ENCODE measurements at places on chromosomes 1 and 21. TPM values are rescaled to one million over a fixed set of nuclear protein-coding genes. Genes with fewer than 3 reads are reported as not detected.

The ADAM30 gene
- not detected for total RNA-seq

DNA sequence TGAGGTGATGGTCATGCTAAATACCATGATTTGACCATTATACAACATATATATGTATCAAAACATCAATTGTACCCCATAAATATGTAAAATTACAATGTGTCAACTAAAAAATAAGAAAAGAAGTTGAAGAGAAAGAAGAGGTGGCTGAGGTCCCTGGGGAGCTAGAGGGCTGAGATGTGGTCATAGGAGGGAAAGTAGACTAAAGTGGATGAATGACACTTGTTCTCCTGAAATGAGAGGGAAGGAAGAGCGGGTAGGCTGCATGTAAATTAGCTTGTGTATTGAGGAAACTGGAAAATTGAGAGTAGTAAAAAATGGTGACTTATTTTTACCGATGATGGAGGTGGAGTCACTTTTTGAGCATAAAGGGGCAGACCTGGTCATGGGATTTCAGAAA, 117.0 kb downstream of the ST6GALNAC3 start:
- H3K27ac ChIP-seq: no peak overlapping the region
- no peaks in the 10 kb centered on the region for H3K4me1 ChIP-seq
- no peak overlapping the region for H3K4me3 ChIP-seq
- no peaks in the 10 kb centered on the region for H3K36me3 ChIP-seq

GRCh38 chr1:84700070-84700469, 9.8 kb upstream of the SSX2IP start:
- H3K27me3 ChIP-seq: no peaks in the 10 kb centered on the region
- no peak overlapping the region for H3K4me3 ChIP-seq
- H3K36me3 ChIP-seq: no peaks in the 10 kb centered on the region
- H3K4me1 ChIP-seq: peaks cover 9% of the 10 kb centered on the region

DNA sequence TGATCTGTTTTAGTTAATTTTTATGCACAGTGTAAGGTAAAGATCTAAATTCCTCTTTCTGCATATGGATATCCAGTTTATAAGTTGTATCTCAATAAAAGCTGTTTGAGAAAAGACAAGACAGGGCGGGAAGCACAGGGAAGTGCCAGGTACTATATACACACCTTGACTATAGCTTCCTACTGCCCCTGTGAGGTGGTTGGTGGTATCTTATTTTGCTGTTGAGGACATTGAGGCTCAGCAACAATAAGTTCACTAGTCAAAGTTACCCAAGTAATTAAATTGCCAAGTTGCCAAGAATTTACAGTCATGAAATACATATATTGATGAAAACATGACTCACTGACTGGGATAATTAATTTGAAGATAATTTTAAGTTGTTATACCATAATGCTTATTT, 109.1 kb downstream of the CD247 start:
- no peak overlapping the region for H3K27ac ChIP-seq
- no peak overlapping the region for H3K4me3 ChIP-seq
- peaks cover 47% of the 10 kb centered on the region for H3K36me3 ChIP-seq
- no peaks in the 10 kb centered on the region for H3K27me3 ChIP-seq
- DNase-seq: no peak

- no peak overlapping the region for H3K27ac ChIP-seq
- no peak overlapping the region for H3K4me3 ChIP-seq
- peaks cover 10% of the 10 kb centered on the region for H3K4me1 ChIP-seq
Observed at GRCh38 chr1:6519935-6520671, 28.6 kb upstream of the PLEKHG5 start.

GRCh38 chr1:56626546-56626945, 18.6 kb upstream of the PRKAA2 start:
- H3K4me1 ChIP-seq: no peaks in the 10 kb centered on the region
- H3K4me3 ChIP-seq: no peak overlapping the region
- no peaks in the 10 kb centered on the region for H3K36me3 ChIP-seq

GRCh38 chr1:81797701-81798100, 3.0 kb upstream of the ADGRL2 start:
- no peak overlapping the region for H3K27ac ChIP-seq
- no peak for DNase-seq
- H3K27me3 ChIP-seq: no peaks in the 10 kb centered on the region
- H3K36me3 ChIP-seq: no peaks in the 10 kb centered on the region

DNA sequence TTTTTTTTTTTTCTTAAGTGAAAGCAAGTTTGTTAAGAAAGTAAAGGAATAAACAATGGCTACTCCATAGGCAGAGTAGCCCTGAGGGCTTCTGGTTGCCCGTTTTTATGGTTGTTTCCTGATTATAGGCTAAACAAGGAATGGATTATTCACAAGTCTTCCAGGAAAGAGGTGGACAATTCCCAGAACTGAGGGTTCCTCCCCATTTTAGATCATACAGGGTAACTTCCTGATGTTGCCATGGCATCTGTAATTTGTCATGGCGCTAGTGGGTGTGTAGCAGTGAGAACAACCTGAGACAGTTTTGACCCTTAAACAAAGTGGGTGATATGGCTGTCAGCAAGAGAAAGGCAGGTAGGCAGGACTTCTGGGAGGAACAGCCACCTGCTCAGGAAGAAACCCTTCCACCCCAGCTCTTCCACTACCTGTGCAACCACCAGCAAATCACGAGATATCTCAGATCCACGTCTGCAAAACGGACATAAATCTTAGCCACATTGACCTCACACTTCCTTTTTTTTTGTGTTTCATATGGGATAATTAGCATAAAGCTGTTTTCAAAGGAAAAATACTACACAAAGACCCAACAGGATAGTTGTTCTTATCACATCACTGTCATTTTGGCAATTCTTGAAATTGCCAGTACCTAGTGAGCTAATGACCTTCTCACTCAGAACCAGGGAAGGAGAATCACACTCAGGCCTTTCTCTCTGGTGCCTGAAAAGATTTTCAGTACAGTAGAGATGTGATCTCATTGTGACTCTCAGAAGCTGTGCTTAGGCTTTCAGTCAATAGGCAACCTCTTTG, 34.8 kb upstream of the DUSP10 start:
- H3K36me3 ChIP-seq: no peaks in the 10 kb centered on the region
- no peak overlapping the region for H3K27ac ChIP-seq
- H3K4me3 ChIP-seq: no peak overlapping the region
- DNase-seq: no peak

The PTGFRN gene
- 69.1 TPM for total RNA-seq

- no peaks in the 10 kb centered on the region for H3K36me3 ChIP-seq
- no peak overlapping the region for H3K4me3 ChIP-seq
- no peak for DNase-seq
- H3K27ac ChIP-seq: no peak overlapping the region
Observed at GRCh38 chr1:54944610-54945392, 35.6 kb upstream of the TMEM61 start.

The LENEP gene
- not detected for total RNA-seq

Measured in esophagus muscularis mucosa (tissue), 4 donors.